A549 treated with Mapracorat at 1 μM for 4 hours (cell line): ENCODE measurements at places on chromosomes 3 and 15. TPM values are rescaled to one million over a fixed set of nuclear protein-coding genes. Genes with fewer than 3 reads are reported as not detected.

Gene STRC
- total RNA-seq = 0.12 to 0.30 TPM (median 0.23 TPM) in 4 of 5 replicates, not detected in the other

Gene PLIN1
- 0.06 to 0.17 TPM (median 0.14 TPM) in 4 of 5 replicates, not detected in the other for total RNA-seq

Gene GASK1A
- 0.06 to 0.08 TPM in 2 of 5 replicates, not detected in the others for total RNA-seq

Gene CTDSPL
- total RNA-seq = 12.1 to 16.5 TPM (median 13.1 TPM) in 5 replicates

Gene IL5RA
- not detected in 5 replicates for total RNA-seq

Gene TEX55
- not detected in 5 replicates for total RNA-seq

Gene CELSR3
- total RNA-seq = 2.8 to 4.7 TPM (median 4.4 TPM) in 5 replicates

Gene MYO5C
- 4.9 to 6.8 TPM (median 6.2 TPM) in 5 replicates for total RNA-seq

Gene GALK2
- total RNA-seq = 19.0 to 24.1 TPM (median 21.7 TPM) in 5 replicates

Gene VGLL4
- total RNA-seq = 28.1 to 35.3 TPM (median 33.1 TPM) in 5 replicates

Gene ADAMTS17
- total RNA-seq = 0.12 to 0.27 TPM (median 0.24 TPM) in 4 of 5 replicates, not detected in the other

Gene RPS27L
- total RNA-seq = 367 to 449 TPM (median 397 TPM) in 5 replicates

Gene GRAMD2A
- 0.09 to 0.13 TPM (median 0.12 TPM) in 4 of 5 replicates, not detected in the other for total RNA-seq

Gene CSPG4
- 0.06 to 0.13 TPM (median 0.10 TPM) in 5 replicates for total RNA-seq

Gene DNASE1L3
- total RNA-seq = 0.21 TPM in 1 of 5 replicates, not detected in the others

Gene SEMA3B
- 5.3 to 9.6 TPM (median 8.3 TPM) in 5 replicates for total RNA-seq

Gene CCR9
- total RNA-seq = not detected in 5 replicates

Gene LARP6
- 50.6 to 85.9 TPM (median 79.7 TPM) in 5 replicates for total RNA-seq

Gene TM2D3
- 30.9 to 33.1 TPM (median 32.6 TPM) in 5 replicates for total RNA-seq

Gene TRAIP
- 10.2 to 14.5 TPM (median 13.8 TPM) in 5 replicates for total RNA-seq

Gene CFAP100
- not detected in 5 replicates for total RNA-seq

Gene CPEB1
- 2.6 to 4.0 TPM (median 3.2 TPM) in 5 replicates for total RNA-seq

Gene MED12L
- total RNA-seq = 0.23 to 1.1 TPM (median 0.49 TPM) in 5 replicates

Gene PRSS50
- total RNA-seq = not detected in 5 replicates

Gene CIDEC
- 50.4 to 66.9 TPM (median 56.5 TPM) in 5 replicates for total RNA-seq

Gene ATP8B4
- total RNA-seq = 0.57 to 1.7 TPM (median 0.90 TPM) in 5 replicates

Gene CORO2B
- total RNA-seq = 3.0 to 4.1 TPM (median 3.2 TPM) in 5 replicates

Gene PATL2
- 0.23 to 0.29 TPM (median 0.23 TPM) in 3 of 5 replicates, not detected in the others for total RNA-seq

Gene TBC1D5
- total RNA-seq = 11.5 to 15.8 TPM (median 13.6 TPM) in 5 replicates

Gene GALNT15
- 0.03 to 0.27 TPM (median 0.13 TPM) in 4 of 5 replicates, not detected in the other for total RNA-seq

Gene PRR20G
- total RNA-seq = 0.97 to 1.6 TPM (median 1.3 TPM) in 5 replicates

Gene CFAP92
- 0.21 TPM in 1 of 5 replicates, not detected in the others for total RNA-seq

Gene POMGNT2
- 6.3 to 9.0 TPM (median 8.1 TPM) in 5 replicates for total RNA-seq
